AG10803 (cell line): ENCODE measurements at places on chromosomes 16 and 17.

GRCh38 chr17:66580956-66581391, 253.9 kb upstream of the CACNG5 start:
- DNase-seq: peak; percentile 58

- peak; percentile 45 for DNase-seq
Measured at GRCh38 chr17:57944908-57945307, 10.3 kb downstream of the CUEDC1 start.

- DNase-seq: no peak
Measured at GRCh38 chr16:88909431-88910210, 43.2 kb upstream of the PABPN1L start.

DNA sequence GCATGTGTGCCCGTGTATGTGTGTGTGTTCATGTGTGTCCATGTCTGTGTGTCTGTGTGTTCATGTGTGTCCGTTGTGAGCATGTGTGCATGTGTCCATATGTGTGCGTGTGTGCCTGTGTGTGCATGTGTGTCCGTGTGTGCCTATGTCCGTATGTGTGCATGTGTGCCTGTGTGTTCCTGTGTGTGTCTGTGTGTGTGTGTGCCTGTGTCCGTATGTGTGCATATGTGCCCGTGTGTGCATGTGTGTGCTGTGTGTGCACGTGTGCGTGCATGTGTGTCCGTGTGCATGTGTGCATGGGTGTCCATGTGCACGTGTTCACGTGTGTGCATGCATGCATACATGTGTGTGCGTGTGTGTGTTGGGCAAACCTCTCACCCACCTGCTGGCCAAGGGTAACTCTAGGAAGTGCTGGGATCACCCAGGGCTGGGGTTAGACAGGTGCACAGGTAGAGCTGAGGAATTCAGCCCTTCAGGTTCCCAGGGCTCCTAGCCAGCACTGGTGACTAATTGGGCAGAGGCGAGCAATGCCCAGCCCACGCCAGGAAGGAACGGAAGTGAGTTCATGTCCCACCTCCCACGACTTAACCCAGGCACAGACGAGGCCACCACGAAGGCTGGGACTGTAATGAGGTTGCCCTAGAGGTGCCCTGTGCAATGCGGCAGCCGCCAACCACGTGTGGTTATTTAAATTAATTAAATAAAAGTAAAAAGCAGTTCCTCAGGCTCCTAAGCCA, 8.2 kb upstream of the CSNK1D start:
- no peak for DNase-seq

DNA sequence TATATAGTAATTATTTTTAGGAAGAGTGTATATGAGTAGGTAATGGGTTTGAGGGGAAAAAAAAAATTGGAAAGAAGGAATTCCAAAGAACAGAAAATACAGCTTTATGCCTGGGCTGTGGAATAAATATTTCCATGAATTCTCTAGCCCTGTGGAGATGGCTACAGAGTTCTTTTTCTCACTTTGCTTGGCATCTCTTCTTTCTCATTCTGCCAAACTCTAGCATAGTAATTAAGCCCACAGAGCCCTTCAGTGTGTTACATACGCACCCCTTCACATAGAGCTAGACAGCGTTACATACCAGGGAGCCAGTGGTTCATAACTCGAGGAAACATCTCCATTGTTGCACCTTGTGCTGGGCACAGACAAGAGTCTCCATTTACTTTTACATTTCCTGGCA, 621.1 kb downstream of the CDH8 start:
- DNase-seq: no peak

- DNase-seq: peak; percentile 20
Measured at GRCh38 chr17:7363311-7363710, 8.4 kb downstream of the TMEM95 start.

GRCh38 chr16:28899882-28900590, 21.7 kb downstream of the ATP2A1 start:
- DNase-seq: no peak

DNA sequence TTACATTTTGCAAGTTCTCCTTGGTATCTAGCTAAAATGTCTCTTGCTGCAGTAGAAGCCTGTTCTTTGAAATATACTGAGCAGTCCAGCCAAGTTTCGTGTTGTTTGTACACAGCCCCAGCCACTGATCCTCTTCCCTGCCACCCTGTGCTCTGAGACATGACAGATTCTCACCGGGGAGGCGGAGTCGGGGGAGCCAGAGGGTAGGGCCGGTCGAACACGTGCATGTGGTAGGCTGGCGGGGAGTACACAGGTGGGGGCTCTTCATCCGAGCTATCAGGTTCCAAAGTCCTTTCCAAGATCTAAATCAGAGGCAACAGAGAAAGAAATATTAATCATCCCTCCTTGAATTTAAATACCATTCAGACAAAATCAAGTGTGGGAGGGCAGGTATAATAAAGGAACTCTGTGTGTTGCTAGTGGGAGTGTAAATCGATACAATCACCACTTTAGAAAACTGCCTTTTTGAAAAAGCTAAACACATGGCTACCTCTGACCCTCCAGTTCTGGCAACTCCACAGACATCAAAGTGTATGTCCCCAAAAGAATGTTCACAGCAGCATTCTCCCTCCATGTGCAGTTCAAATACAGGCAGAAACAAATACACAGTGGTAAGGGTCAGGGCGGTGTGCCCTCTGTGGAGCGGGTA, 29.7 kb upstream of the MRPS23 start:
- DNase-seq: no peak

GRCh38 chr16:28168991-28169554, 42.7 kb downstream of the XPO6 start:
- DNase-seq: no peak

DNA sequence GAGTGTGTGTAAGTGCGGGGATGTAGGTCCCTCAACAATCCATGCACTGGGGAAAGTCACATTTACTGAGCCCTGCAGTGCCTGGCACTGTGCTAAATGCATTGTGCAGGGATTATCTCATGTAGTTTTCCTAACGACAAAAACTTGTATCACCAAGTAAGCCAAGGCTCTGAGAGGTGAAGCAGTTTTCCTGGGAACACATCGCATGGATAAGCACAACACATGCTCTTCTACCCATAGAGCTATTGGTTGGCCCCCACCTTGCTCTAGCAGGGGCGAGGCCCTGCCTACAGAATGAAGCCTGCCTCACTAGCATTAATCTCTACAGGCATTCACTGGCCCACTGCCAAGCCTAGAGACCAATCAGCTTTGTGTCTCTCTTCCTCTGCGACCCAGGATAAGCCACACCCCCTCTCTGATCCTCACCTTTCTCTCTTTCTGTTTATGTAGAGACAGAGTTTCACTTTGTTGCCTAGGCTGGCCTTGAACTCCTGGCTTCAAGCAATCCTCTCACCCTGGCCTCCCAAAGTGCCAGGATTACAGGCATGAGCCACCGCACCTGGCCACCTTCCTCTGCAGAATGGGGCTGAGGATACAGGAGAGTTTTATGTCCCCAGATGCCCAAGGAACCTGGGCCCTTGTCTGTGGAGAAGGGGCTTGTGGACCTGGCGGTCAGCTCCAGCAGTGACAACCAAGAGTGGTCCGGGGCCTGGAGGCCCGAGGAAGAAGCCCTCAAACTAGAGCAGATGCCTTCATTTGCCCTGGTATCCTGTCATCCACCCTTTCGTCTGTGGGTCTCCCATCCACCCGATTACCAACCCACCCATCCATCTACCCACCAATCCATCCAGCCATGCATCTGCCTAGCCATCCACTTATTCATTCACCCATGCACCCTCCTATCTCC, 12.8 kb downstream of the CDH16 start:
- no peak for DNase-seq

GRCh38 chr17:46995841-46996571, 17.0 kb upstream of the RPRML start:
- peak; percentile 53 for DNase-seq

DNA sequence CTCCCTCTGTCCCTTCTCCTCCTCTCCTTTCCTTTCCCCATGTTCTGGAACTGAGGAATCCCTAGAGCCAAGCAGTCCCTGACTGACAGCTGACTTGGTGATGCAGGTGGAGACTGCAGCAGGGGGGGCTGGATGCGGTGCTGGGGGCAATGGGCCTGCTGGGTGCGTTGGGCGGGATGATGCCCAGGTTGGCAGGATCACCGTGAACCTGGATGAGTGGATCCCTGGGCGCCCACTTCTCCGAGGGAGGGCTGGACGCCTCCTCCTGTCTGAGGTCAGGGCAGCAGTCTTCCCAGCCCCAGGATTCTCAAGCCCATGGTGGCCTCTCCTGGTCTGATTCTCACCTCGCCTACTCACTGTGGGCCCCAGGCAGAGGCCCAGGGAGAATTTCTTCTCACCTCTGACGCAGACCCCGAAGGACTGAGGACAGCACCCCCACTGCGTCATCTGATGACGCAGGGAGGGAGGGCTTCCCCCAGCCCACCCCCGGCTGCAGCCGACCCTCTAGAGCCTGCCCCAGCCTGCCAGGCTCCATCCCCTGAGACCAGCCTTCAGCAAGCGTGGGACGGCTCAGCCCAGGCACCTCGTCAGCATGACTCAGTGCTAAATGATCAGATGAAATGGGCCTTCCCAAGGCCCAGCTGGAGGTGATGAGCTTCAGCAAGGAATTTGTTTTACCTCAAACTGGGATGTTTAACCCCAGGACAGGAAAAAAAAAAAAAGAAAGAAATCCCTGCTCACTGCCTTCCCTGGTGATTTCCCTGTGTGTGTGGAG, 188.0 kb upstream of the TNRC6C start:
- peak; percentile 65 for DNase-seq

- peak; percentile 93 for DNase-seq
Measured at GRCh38 chr17:81345228-81346089, 49.8 kb upstream of the BAHCC1 start.

DNA sequence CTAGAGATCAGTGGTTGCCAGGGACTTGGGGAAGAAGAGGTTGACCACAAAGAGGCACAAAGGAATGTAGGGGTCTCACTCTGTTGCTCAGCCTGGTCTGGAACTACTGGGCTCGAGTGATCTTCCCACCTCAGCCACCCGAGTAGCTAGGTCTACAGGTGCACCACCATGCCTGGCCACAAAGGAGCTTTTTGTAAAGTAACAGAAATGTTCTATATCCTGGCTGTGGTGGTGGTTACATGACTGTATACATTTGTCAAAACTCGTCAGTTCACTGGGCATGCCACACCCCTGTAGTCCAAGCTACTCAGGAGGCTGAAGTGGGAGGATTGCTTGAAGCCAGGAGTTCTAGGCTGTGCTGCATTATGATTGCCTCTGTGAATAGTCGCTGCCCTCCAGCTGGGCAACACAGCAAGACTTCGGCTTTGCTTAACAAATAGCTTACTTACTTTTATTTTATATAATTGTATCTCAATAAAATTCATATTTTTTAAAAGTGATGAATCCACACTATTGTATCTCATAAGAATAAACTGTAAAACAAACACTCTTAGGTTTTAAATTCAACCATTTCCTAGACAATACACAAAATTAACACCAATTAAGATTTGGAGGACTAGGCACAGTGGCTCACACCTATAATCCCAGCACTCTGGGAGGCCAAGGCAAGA, 5.0 kb downstream of the SKA2 start:
- DNase-seq: no peak

GRCh38 chr17:1762901-1763898, 1.3 kb downstream of the SERPINF1 start:
- DNase-seq: peak; percentile 85

GRCh38 chr17:4038076-4038475, 73.8 kb upstream of the ATP2A3 start:
- DNase-seq: no peak

DNA sequence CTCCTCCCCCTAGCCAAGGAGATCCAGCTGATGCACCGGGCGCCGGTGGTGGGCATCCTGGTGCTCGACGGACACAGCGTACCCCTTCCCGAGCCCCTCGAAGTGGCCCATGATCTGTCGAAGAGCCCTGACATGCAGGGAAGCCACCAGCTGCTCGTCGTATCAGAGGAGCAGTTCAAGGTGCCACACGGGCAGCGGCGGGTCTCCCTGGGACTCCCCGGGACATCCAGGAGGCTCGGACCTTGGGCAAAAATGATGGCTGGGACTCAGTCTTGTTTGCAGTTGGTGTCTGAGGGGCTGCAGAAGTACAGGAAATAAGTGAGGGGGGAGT, 15.8 kb upstream of the MYO15B start:
- DNase-seq: no peak

GRCh38 chr17:16652847-16653366, 743 bp downstream of the ZNF624 start:
- DNase-seq: no peak

- peak; percentile 93 for DNase-seq
Measured at GRCh38 chr17:15185625-15185991, 79.5 kb downstream of the PMP22 start.

DNA sequence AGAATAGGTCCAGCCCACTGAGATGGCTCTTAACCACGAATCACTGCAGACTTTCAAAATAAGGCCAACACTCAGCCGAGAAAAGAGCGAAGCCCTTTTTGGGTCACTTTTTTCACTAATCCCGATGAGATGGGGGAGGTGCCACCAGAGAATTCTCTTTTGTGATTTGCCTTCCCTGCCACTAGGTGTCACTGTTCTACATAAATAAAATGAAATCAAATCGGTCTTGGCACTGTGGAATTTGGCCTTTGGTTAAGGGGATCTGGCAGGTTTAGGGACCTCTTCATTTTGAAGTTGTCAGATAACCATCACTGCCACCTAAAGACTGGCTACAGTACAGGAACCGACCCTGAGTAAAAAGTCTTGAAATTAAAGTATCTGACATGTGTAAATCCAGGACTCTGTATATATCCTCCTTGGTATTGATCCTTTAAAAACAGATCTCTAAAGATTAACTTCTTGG, 147.0 kb downstream of the HS3ST4 start:
- DNase-seq: peak; percentile 53

- DNase-seq: no peak
Measured at GRCh38 chr17:41223821-41224220, 2.6 kb upstream of the KRTAP9-2 start.

DNA sequence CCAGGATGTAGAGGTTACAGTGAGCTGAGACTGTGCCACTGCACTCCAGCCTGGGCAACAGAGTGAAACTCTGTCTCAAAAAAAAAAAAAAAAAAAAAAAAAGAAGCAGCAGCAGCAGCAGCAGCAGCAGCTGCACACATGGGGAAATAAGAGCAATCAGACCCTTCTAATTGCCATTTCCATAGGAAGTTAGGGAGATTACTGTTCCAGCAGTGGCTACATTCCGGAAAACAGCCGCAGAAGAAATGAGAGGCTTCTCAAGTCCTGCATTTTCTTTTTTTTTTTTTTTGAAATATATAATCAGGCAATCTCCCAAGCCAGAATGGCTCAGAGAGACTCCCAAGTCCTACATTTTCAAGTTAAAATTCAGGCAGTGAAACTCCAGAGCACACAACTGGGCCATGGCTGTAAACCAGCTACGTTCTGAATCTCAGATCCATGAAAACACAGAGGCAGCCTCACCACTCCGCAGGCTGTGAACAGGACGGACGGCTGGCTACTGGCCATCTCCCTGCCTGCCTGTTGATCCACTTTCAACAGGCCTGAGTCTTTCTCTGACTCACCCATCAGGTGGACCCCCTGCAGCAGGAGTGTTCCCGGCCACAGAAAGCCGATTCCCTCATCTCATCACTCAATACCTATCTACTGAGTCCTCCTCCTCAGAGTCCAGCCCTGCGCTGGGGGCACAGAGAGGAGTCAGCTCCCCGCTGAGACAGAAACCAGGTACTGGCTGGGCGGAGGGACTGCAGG, 15.0 kb downstream of the TRPV1 start:
- peak; percentile 34 for DNase-seq

DNA sequence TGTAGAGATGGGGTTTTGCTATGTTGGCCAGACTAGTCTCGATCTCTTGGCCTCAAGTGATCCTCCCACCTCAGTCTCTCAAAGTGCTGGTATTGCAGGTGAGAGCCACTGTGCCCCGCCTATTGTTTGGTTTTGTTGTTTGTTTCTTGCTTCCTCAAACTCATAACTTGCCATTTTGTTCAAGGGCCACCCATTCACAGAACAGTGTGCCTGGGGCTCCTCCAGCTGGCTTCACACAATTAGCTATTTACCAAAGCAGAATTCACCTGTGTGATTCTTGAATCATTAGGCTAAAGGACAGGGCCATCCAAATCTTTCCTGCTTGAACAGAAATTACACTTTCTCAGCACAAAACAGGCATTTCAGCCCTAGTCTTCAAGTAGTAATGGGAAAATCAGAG, 7.2 kb downstream of the ABHD15 start:
- DNase-seq: no peak
